ENCODE measurements at places on chromosomes 3 and 15.

DNA sequence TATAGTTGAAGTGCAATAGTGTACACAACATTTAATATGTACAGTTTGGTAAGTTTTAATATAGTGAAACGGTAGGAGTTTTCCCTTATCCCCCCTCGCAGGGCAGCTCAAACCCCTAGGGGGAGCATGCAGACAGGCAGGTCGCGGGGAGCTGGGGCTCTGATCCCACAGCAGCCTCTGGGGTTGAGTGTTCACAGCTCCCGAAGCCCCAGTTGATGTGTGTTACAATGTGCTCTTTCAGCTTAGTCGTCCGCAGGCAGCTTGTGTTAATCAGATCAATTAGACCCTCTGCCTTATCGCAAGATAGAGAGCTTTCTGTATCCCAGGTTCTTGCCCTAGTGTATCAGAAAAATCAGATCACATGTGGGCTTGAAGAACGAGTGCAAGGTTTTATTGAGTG is 143.1 kb upstream of the CHRNA7 start:
- no peak for DNase-seq

DNA sequence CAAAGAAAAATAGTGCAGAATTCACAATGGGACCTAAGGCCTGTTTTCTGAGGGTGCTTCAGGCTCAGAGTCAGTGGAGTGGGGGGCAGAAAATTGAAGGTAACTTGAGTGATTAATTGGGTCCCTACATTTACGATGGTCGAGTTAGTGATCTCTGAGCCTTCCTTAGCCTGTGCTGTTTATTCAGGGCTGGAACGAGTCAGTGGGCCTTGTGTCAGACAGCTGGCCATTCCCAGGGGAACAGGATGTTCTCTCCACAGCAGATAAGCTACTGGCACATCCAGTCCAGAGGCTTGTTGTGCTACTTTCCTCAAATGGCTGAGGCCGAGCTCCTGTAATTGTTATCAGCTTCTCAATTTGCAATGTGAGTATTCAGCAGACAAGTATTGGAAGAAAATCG is 29.2 kb upstream of the CNTN3 start:
- peak; percentile 30 for DNase-seq

DNA sequence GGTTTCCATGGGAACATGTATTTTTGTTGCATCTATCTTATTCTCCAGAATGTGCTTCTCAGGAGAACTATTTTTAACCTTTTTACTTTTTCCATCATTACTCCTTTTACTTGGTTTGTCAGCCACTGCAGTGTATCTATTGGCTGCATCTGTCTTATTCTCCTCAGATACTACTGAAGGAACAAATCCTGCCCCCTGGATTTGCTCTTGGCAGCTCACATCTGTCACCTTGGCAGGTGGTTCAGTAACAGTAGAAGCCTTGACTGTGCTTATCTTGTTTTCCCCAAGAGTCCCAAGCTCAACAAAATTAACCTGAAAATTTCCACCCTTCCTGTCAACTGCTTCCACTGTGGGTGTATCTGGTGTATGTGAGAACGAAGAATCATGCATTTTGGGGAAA is 106.0 kb downstream of the MAP4 start:
- no peak for DNase-seq

DNA sequence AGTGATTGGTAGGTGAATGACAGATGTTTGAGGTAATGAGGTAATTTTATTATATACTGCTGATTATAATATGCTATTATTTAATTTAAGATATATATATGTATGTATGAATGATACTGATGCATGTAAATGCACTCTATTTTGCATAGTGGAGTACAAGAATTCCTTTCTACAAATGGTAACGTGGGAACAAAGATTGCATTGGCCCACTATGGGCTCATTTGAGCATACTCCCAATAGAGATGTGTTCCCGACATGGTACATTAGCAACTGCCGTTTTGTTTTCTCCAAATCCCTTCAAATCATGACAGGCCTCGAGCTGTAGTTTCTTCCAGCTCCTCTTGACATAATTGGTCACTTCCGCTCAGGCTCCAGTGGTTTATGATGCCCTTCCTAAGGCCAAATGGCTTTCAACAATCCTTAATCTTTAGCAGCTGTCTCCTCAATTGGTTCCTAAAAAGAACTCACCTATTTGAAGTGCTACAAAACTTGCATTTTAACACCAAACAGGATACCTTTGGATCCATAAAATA is 266.1 kb downstream of the ADAMTSL3 start:
- DNase-seq, result no peak

GRCh38 chr3:52831500-52832301 is 1.2 kb upstream of the ITIH4 start:
- peak; percentile 92 for DNase-seq

GRCh38 chr15:42009474-42009873 is 11.4 kb downstream of the PLA2G4E start:
- DNase-seq, result no peak

DNA sequence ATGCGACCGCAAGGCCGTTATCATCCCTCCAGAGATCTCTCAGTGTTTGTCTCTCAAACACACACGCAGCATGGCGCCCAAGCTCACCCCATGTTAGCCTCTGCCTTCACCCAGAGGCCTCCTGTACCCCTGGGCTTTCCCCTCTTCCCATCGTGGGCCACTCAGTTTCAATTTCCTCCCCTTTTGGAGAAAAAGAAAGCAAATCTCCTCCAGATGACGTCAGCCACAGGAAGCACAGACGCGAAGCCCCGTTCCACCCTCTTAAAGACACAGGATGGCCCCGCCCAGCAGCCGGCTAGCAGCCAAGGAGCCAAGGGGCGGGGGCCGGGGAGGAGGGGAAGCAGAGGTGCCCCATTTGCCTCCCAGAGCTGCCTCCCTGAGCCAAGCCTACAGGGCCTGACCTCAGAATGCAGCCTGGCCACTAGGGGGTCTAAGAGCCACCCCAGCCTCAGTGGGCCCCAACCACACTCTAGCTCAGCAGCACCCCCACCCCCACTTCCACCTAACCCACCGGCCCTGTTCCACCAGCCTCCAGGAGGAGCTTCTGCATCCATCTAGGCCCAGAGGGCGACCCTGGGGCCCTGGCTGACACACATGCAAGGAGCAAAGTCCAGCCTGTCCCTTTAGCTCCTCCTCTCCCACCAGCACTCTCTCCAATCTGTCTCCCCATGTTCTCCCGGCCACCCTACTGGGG is 26.5 kb downstream of the ATRIP start:
- peak; percentile 95 for DNase-seq

- DNase-seq, result no peak
Measured at GRCh38 chr15:48798319-48798718, 12.6 kb downstream of the CEP152 start.

- DNase-seq, result no peak
Measured at GRCh38 chr3:161051856-161052255, 53.3 kb downstream of the B3GALNT1 start.

- DNase-seq, result peak; percentile 41
Measured at GRCh38 chr3:9308298-9308990, 54.4 kb upstream of the THUMPD3 start.

DNA sequence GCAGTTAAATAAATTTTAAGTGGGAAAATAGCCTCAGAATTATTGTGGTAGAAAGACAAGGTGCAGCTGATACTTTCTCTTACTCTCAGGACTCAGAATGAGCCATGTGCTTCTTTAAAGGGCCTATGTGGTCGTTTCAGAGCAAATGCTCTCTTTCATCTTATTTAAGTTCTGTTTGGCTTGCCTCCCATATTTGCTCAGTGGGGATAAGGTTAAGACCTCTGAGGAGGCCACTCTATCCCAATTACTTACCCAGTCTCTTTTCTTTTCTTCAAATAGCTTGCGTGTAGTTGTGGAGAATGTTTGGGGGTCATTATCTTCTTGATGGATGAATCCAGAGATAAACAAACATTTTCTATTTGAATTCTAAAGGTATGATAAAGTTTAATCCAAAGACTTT is 221.9 kb downstream of the RBMS3 start:
- no peak for DNase-seq

- no peak for DNase-seq
Measured at GRCh38 chr3:130992344-130992743, 34.3 kb downstream of the ASTE1 start.

DNA sequence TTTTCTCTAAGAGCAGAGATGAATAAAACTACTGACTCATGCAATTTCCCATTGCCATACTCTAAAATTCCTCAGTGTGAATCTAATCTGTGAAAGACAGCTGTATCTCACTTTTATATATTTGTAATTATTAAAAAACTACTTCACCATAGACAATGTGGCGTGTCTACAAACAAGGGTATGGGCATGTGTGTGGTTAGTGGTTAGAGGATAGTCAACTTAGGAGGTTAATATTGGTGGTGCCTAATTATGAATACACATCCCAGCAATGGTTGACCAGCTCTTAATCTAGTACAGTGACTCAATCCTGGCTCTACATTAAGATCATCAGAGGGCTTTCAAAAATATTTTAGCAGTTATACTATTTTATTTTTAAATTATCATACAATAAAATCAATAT is 94.5 kb downstream of the GOLIM4 start:
- no peak for DNase-seq

- no peak for DNase-seq
Measured at GRCh38 chr3:9754678-9755077, 4.9 kb downstream of the OGG1 start.

DNA sequence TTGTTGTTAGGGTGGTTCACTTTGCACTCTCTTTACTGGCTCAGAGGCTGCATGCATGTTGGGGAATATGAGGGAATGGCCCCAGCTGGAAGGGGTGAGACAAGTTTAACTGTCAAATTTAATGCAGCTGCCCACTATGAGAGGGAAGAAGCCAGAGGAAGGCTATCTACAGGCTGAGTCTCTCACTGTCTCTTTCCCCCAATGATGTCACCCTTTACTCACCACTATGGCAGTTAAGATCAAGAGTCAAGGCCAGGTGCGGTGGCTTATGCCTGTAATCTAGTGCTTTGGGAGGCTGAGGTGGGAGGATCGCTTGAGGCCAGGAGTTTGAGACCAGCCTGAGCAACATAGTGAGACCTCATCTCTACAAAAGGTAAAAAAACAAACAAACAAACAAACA is 12.2 kb upstream of the RBMS3 start:
- DNase-seq, result no peak

DNA sequence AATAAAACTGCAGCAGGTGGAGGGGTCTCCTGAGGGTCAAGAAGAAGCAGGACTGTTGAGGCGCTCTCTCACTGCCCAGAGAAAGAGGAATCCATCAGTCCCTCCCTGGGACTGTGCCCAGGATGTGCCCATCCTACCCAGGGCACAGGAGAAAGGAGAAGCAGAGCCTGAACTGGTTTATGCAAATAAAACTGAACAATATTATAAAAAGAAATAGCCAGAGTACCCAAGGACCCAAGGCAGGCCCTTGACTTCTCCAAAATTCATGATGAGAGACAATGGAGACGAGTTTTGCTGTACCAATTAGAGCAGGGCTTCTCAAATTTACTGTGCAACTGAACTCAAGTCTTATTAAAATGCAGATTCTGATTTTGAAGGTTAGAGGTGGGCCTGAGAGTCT is 211.0 kb downstream of the IGSF11 start:
- DNase-seq, result no peak

DNA sequence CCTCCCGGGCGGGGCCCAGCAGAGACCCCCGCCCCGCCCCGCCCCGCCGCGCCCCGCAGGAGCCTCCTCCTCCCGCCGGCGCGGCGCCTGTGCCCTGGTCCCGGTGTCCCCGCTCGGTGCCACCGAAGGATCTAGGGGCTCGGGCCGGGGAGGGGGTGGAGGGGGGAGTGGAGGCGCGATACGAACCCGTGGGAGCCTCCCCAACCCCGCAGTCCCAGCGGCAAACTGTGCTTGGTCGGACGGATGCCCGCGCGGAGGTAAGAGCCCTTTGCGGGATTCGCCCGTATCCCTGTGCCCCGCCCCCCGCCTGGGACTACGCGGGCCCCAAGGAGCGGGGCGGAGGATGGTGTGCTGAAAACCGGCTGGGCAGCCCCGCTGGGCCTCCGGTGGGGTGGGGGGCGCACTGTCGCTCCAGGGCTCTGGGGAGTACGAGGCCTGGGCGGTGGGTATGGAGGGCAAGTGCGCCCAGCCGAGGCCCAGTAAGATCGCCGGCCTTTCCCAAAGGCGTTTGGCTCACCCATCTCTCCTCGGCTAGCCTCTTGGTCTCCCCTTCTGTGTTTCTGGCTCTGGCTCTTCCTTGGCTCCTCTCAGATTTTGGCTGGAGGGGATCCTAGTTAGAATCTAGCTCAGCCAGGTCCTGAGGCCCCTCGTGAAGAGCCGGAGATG is 65.6 kb upstream of the POLG start:
- DNase-seq, result no peak

GRCh38 chr3:32500880-32501782 is 1.5 kb downstream of the CMTM6 start:
- DNase-seq, result no peak

GRCh38 chr3:18442756-18443664 is 17.9 kb upstream of the SATB1 start:
- DNase-seq, result no peak

- DNase-seq, result no peak
Measured at GRCh38 chr3:154889227-154889634, 190.9 kb upstream of the MME start.

- no peak for DNase-seq
Measured at GRCh38 chr3:152353578-152353977, 84.8 kb downstream of the MBNL1 start.

DNA sequence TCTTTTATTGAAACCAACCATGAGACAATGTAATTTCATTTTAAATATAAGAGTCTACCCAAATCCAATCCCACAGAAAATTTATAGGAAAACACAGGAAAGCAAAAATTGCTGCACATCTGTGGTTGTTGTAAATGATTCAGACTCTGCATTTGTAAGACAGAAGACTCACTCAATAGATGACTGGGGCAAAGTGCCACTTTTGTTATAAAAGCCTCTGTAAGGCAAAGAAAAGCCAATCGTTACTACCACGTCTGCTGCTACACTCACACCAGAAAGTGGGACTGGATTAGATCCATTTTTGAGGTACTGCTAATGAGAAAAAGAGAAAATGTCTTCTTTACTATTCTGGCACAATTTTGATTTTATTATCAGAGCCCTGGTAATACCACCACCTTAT is 74.9 kb downstream of the SEMA6D start:
- no peak for DNase-seq

- no peak for DNase-seq
Measured at GRCh38 chr3:109059264-109059663, 58.7 kb downstream of the MORC1 start.

GRCh38 chr3:179791793-179792192 is 139.0 kb downstream of the USP13 start:
- no peak for DNase-seq

- DNase-seq, result no peak
Measured at GRCh38 chr3:33041909-33042308, 55.0 kb downstream of the GLB1 start.
